HuH-7.5 (cell line): ENCODE measurements at places on chromosomes 2 and 18.
A peak's percentile ranks its signal among the peaks of the same experiment; 100 is the strongest.

GRCh38 chr2:101766871-101767739 lies 69.6 kb downstream of the MAP4K4 start:
- no peak for DNase-seq

- DNase-seq = no peak
Measured at GRCh38 chr2:46824611-46825010, 91.0 kb downstream of the MCFD2 start.

DNA sequence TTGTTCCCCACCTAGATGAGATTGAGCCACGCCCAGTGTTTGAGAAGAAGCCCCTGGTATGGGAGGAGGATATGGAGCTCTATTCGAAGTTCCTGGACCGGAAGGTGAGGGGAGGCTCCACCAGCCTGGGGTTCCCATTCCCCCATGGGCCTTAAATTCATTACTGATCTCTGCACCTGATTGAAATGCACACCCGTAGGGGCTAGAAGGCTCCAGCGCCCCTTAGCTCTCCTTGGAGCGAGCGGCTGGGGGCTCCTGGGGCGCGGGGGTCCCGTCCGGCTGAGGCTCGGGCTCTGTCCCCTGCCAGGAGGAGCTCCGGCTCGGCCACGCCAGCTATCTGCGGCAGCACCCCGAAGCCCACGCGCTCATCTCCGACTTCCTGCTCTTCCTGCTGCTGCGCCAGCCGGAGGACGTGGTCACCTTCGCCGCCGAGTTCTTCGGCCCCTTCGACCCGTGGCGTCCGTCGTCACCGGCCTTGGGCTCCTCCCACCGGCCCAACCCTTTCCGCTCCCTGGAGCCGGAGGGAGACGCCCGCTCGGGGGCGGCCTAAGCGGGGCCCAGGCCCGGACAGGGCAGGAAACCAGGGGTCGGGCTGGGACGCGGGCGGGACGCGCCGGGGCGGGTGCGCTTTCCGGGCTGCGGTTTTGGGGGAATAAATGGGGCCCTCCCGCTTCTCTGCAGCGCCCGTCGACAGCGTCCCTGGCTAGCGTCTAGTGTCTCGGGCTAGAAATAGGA lies 10.9 kb downstream of the CATIP start:
- DNase-seq = peak; percentile 90

GRCh38 chr18:79339094-79339908 lies 56.4 kb upstream of the NFATC1 start:
- DNase-seq = no peak

DNA sequence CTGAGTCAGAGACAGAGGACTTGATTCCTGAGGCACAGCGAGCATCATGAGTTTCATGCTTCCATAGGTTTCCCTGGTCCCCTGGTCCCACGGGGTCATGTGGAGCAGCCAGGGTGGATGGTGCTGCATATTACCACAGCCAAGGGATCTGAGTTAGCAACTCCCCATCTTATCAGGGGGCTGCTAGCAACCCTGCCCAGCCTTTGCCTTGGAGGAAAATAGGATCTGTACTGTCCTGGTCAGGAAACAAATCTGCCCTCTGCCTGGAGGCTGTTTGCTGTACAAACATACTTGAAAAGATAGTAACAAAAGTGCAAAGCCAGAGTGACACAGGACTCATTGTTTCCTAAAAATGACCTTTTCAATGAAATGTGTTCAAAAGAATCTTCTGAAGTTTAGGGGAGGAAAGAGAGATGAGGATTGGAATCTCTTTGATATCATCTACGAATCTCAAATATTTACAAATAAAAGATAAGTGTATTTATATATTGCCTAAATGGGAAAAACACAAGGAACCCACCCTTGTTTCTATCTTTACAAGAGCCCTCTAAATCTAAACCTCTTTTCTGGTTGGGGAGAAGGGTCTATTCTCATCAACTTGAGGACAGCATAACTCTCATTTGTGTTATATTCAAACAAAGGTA lies 194.8 kb downstream of the CD226 start:
- no peak for DNase-seq

GRCh38 chr18:79834834-79835233 lies 37.1 kb downstream of the KCNG2 start:
- DNase-seq = no peak
